COR-L47 (cell line): ENCODE measurements at places on chromosomes 4 and X.

DNA sequence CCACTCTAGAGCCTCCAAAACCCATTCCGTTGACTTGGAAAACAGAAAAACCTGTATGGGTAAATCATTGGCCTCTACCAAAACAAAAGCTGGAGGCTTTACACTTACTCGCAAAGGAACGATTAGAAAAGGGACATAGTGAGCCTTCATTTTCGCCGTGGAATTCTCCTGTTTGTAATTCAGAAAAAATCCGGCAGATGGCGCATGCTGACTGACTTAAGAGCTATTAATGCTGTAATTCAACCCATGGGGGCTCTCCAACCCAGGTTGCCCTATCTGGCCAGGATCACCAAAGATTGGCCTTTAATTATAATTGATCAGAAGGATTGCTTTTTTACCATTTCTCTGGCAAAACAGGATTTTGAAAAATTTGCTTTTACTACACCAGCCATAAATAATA is 60.8 kb downstream of the ZNF732 start:
- peak; percentile 46 for DNase-seq

DNA sequence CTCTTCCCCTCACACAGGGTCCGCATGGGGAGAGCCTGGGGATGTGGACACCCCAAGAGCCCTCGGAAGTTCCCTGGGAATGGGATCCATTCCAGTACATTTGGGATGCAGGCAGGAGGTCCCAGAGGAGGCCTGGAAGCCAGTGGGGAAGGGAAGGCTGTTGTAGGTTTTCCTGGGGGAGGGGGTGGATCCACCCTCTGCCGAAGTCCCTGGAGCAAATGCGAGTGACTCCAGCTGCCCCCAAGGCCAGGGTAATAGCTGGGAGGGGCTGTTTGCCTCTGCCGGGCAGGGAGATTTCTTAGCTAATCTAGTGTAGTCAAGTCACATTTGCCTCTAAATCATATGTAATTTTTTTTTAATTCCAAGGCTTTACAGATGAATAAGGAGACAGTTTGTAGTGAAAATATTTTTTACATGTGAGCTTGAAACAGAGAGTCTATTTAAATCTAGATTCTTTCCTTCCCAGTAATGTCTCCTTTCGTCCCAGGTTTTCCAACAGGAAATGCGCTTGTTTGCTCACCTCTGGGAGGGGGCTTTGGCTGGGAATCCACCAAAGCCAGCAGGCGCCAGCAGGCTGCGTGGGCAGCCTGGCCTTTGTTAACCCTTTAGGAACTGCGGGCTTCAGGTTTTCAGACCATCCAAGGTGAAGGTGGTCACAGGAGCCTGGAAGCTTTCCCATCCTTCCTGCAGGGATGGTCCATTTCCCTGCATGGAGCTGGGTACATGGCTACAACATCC is 26.8 kb downstream of the SH3TC1 start:
- DNase-seq, result peak; percentile 87

DNA sequence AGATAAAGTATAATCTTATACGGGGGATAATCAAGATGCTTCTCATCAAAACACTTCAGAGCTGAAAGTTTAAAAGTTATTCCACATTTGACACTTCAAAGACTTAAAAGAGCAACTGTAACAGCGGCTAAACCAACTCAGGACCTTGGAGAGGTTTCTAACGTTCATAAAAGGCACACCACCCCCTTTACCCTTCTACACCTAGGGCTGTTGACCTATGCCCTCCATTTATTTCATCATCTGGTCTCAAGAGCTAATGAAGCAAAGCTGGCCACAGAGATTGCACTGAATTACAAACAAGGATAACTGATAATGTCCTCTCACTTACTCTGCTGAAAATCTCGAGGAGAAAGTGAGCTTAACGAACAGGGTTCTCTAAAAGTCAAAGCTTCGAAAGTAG is 1.1 kb upstream of the RPS6KA6 start:
- DNase-seq, result no peak

GRCh38 chr4:1395941-1396805 is 10.1 kb downstream of the NKX1-1 start:
- DNase-seq, result no peak

- no peak for DNase-seq
Observed at GRCh38 chrX:40389555-40389954, 191.2 kb upstream of the ATP6AP2 start.

GRCh38 chrX:66039944-66040343 is at the start of gene VSIG4:
Gene VSIG4, minus strand, starts transcription at chrX:66040080. Its CDS starts 82 bp downstream, at chrX:66039998.
- DNase-seq, result no peak

GRCh38 chr4:11843340-11843739 is 414.6 kb upstream of the HS3ST1 start:
- DNase-seq, result no peak

- DNase-seq, result no peak
Observed at GRCh38 chr4:24003926-24004325, 114.1 kb upstream of the PPARGC1A start.

DNA sequence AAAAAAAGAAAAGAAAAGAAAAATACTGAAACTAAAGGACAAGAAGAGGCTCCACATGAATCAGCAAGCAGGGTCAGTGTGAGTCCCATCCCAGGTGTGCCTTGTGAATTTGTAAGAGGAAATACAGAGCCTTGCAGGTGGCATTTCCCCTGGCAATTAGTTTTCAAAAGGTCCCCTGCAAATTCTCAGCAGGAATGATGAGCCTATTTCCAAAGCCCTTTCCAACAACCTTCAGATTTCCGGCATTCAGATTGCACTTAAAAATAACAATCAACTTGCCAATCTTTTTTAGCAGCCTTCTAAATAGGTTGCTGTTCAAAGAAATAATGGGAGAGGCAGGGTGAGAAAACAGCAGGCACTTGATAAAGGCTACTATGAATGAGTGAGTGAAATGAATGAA is 66.4 kb upstream of the OR13H1 start:
- peak; percentile 8 for DNase-seq

DNA sequence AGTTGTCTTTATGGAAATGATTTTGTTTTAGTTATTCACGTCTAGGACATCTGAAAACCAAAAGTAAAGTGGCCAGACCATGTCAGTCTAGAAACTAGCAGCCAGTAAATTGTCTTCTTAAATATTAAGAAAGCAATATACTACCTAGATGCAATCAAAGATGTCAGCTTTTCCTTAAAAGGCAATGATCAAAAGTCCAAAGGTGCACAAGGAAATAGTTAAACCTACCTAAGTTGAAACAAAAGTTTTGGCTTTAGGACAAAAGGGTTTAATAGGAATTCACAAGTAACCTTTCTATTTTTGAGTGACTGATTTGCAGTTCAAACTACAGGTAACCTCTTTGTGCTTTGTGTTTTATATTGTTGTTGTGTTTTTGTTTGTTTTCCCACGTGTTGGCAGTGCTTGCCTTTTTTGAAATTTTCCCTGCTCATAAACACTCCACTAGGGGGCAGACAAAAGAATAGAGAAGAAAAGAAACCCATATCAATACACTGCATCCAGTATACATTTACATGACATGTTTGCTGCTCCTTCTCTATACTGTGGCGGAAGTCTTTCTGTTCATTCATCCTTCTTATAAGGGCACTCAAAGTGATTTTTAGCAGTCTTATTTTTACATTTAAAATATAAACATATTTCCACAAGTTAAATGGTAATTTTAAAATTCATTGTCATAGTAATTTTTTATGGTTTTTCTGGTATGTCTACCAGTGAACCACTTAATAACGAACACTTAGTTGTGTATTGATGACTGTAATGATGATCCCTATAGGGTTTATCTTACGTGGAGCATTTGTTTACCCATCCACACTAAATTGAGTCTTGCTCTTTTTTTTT is 62.7 kb downstream of the GAB1 start:
- DNase-seq, result peak; percentile 43

- DNase-seq, result no peak
Observed at GRCh38 chrX:31606771-31607170, 534.9 kb upstream of the FTHL17 start.

GRCh38 chr4:67746797-67747495 is 7.2 kb downstream of the GNRHR start:
- DNase-seq, result peak; percentile 39

DNA sequence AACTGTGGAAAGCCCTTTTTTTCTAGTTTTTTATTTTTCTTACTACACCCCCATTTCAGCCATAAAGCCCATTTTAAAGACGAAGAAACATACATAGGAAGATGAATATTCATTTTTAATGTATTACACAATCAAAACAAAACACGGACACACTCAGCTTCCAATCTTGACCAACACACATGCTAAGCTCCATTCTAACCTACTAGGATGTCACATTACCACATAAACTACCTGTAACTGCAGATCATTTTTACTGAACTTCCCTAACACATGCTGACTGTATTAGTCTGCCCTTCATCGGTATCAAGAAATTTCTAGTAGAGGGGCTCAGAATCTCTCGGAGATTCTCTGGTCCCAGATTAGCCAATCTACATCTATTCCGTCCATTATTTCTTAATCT is 1.8 kb downstream of the CCNI start:
- no peak for DNase-seq

DNA sequence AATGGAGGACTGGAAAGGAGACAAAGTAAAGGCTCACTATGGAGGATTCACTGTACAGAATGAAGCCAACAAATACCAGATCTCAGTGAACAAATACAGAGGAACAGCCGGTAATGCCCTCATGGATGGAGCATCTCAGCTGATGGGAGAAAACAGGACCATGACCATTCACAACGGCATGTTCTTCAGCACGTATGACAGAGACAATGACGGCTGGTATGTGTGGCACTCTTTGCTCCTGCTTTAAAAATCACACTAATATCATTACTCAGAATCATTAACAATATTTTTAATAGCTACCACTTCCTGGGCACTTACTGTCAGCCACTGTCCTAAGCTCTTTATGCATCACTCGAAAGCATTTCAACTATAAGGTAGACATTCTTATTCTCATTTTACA is 6.8 kb downstream of the FGB start:
- no peak for DNase-seq

GRCh38 chr4:37477126-37477525 is 209.1 kb downstream of the RELL1 start:
- DNase-seq, result no peak

- no peak for DNase-seq
Observed at GRCh38 chrX:22424919-22425318, 152.2 kb downstream of the CBLL2 start.

GRCh38 chr4:55547466-55547770 is 709 bp upstream of the CLOCK start:
- DNase-seq, result no peak

DNA sequence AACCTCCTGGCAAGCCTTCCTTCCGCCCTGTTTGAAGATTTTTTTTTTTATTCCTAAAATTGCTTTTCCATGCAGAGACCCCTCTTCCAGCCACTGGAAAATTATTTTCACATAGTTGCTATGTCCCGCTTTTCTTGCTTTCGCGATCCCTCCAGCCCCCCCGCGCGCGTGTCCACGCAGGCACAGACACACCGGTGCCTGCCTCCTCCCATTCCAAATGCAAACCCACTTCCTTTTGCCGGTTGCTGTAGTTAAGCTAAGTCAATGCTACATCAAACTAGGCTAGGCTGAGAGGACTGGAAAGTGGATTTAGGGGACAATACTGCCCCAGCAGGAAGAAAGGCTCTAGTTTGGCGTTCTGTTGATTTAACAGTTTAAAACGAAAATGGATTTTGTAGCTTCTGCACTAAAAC is 111.0 kb downstream of the DHX15 start:
- peak; percentile 53 for DNase-seq

DNA sequence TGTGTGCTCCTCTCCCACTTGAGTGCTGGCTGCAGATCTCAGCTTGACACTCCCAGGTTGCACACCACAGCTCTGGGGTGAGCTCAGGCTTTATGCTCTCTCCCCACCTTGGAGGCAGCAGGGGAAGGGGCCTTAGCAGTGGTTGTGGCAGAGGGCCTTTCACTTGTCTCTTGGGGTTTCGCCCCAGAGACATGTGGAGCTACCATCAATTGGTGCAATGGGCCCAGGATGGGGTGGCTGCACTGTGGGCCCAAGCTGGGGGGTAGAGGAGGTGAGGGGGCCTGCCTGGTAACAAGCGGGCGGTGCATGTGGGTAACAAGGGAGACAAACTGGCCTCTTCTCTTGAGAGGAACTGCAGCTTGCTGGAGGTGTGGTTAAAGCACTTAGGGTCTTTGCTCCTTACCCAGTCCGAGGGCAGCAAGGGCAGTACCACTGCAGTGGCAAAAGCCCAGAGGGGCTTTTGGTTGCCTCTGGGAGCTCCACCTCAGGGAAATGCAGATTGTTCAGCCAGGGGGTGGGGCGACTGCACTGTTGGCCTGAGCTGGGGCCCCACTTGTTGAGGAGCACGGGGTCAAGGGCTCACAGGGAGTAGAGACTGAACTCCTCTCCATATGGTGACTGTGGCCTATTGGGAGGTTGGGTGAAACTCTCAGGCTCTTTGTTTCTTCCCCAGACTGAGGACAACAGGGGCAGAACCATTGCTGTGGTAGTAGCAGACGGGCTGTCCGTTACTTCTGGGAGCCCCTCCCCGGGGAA is 30.5 kb upstream of the OR13H1 start:
- DNase-seq, result no peak

- no peak for DNase-seq
Observed at GRCh38 chrX:43949669-43950068, 23.5 kb downstream of the NDP start.

- DNase-seq, result no peak
Observed at GRCh38 chrX:16992951-16993350, 46.5 kb downstream of the REPS2 start.

- no peak for DNase-seq
Observed at GRCh38 chrX:10325611-10326010, 168.8 kb downstream of the CLCN4 start.

- DNase-seq, result no peak
Observed at GRCh38 chr4:54224996-54225597, 4.0 kb upstream of the PDGFRA start.

GRCh38 chr4:128452415-128452814 is 164.8 kb upstream of the PGRMC2 start:
- DNase-seq, result no peak

GRCh38 chr4:158315706-158316105 is 105.4 kb downstream of the TMEM144 start:
- DNase-seq, result no peak

GRCh38 chrX:97046867-97047266 is 163.2 kb downstream of the RPA4 start:
- no peak for DNase-seq

- no peak for DNase-seq
Observed at GRCh38 chr4:126838941-126839679, 793.6 kb upstream of the INTU start.
